Lung (tissue), 17 donors: ENCODE measurements at places on chromosomes 11 and 22. TPM values are rescaled to one million over a fixed set of nuclear protein-coding genes. Genes with fewer than 3 reads are reported as not detected.
A peak's percentile ranks its signal among the peaks of the same experiment; 100 is the strongest.

GRCh38 chr11:128909438-128910125 is 18.4 kb downstream of the KCNJ5 start:
- no peak for DNase-seq

UBQLN3 gene
- 1.4 TPM for total RNA-seq

CDKN1C gene
- total RNA-seq, result 29.7 TPM

DNA sequence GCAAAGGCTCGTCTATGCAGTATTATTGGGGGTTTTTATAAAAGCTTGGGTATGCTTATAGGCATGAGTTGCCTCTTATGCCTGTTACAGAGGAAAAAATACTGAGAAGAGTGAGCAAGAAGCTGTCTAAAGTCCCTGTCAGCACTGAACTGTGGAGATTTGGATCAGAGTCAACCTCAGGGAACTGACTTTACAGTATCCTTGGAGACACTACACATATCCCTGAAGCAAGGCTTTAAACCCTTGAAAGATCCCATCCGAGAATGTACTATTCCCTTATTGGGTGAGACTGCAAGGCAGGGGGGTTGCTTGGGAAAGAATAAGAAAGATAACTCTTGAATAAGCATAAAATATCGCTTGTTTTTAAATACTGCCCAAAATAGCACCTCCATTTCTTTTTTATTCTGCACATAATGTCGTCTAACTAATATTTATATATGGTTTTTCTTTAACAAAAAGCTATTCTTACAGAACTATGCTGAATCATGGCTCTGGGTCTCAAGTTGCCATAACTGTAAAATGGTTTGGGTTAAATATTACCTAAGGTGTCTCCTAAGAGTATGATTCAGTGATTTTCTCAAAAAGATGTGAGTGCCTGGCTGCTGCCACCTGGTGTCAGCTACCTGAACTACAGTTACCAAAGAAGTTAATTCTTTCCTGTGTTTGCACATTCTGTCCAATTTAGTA is 1062.8 kb downstream of the DLG2 start:
- peak; percentile 39 for DNase-seq

- DNase-seq, result no peak
Observed at GRCh38 chr11:126210871-126211235, 597 bp downstream of the RPUSD4 start.

ABCC8 gene
- 3.9 TPM for total RNA-seq

DNA sequence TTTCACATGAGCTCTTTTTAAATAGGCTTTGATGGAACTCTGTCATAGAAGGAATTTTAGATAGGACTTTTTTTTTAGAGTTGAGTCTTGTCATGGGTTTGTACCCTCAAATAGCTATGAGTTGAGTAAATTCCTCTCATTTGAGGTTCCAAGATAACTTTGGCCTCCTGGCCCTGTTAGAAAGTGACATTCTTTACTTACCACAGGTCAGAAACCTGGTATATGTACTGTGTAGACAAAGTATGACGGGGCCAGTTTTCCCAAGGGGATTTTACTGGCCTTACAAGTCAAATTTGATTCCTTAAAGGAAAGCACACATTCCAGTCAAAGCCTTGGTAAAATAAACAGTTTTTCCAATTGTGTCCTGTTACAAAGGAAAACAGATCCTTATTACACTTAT is 729.3 kb upstream of the LUZP2 start:
- no peak for DNase-seq

DNA sequence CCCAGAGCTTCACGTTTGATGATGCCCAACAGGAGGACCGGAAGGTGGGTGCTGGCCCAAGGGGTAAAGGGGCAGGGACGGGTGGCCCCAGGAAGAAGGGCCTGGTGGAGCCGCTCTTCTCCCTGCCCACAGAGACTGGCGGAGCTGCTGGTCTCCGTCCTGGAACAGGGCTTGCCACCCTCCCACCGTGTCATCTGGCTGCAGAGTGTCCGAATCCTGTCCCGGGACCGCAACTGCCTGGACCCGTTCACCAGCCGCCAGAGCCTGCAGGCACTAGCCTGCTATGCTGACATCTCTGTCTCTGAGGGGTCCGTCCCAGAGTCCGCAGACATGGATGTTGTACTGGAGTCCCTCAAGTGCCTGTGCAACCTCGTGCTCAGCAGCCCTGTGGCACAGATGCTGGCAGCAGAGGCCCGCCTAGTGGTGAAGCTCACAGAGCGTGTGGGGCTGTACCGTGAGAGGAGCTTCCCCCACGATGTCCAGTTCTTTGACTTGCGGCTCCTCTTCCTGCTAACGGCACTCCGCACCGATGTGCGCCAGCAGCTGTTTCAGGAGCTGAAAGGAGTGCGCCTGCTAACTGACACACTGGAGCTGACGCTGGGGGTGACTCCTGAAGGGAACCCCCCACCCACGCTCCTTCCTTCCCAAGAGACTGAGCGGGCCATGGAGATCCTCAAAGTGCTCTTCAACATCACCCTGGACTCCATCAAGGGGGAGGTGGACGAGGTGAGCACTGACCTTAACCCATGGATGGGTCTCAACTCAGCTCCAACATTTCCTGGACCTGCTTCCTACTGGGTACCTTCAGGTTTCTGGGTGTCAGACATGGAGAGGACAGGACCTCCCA is 2.0 kb downstream of the RIC8A start:
- DNase-seq, result no peak

GRAP2 gene
- total RNA-seq, result 6.9 TPM
